Bronchial smooth muscle cell (primary cell): ENCODE measurements at places on chromosomes 6 and 20. TPM values are rescaled to one million over a fixed set of nuclear protein-coding genes. Genes with fewer than 3 reads are reported as not detected.

SRMS gene
- total RNA-seq = not detected in 2 replicates

BCAS1 gene
- under 0.01 and 0.09 TPM in 2 replicates for total RNA-seq

MLN gene
- total RNA-seq = not detected in 2 replicates

RFX6 gene
- total RNA-seq = not detected in 2 replicates

SPDEF gene
- total RNA-seq = not detected in 2 replicates

JAG1 gene
- 53.3 and 65.7 TPM in 2 replicates for total RNA-seq

TCF21 gene
- 36.7 and 42.6 TPM in 2 replicates for total RNA-seq

SLC17A3 gene
- total RNA-seq = not detected in 2 replicates

FAM83C gene
- not detected in 2 replicates for total RNA-seq

NMBR gene
- 0.26 TPM in 1 of 2 replicates, not detected in the other for total RNA-seq

SLC26A8 gene
- under 0.01 TPM in 1 of 2 replicates, not detected in the other for total RNA-seq

KHDC1 gene
- 4.6 and 6.0 TPM in 2 replicates for total RNA-seq

GPX5 gene
- not detected in 2 replicates for total RNA-seq

FGD2 gene
- not detected in 2 replicates for total RNA-seq

RIPOR3 gene
- 7.7 and 22.1 TPM in 2 replicates for total RNA-seq

PRDM13 gene
- not detected in 2 replicates for total RNA-seq

HTR1E gene
- not detected in 2 replicates for total RNA-seq

LY6G6F gene
- not detected in 2 replicates for total RNA-seq

RAET1G gene
- 6.1 and 10.5 TPM in 2 replicates for total RNA-seq

SAMD10 gene
- 0.34 and 0.47 TPM in 2 replicates for total RNA-seq

IL17F gene
- total RNA-seq = not detected in 2 replicates

ADGB gene
- total RNA-seq = not detected in 2 replicates

SLC52A3 gene
- not detected in 2 replicates for total RNA-seq

HSP90AB1 gene
- total RNA-seq = 289 and 353 TPM in 2 replicates

TCP11 gene
- total RNA-seq = 0.16 TPM in 1 of 2 replicates, not detected in the other
